Jurkat, Clone E6-1 (cell line): ENCODE measurements at places on chromosomes 6 and 20.

DNA sequence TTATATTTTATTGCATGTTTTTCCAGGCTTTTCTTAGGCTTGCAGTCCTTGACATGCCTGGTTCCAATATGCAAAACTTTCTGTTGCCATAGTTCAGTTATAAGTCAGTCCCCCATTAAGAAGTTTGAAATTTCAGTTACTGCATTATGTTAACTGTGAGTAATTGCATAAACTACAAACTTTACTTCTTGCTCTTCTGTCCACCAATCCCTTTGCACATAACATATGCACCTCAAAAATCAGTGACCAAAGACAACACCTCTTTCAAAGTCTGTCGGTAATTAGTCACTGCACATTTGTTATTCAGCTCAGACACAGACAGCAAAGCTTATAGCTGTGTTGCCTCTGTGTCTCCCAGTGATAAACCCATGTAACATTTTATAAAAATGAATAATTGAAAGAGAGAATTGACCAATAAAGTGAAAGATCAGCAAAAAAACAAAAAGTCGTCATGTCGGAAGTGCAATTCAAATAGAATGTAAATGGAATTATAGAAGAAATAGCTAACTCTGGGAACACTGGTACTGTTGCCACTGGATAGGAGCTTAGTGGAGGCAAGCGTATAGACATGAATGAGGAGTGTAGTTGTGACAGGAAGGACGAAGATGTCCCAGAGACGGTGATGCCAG, 50.3 kb upstream of the BTBD3 start:
- no peak for DNase-seq

DNA sequence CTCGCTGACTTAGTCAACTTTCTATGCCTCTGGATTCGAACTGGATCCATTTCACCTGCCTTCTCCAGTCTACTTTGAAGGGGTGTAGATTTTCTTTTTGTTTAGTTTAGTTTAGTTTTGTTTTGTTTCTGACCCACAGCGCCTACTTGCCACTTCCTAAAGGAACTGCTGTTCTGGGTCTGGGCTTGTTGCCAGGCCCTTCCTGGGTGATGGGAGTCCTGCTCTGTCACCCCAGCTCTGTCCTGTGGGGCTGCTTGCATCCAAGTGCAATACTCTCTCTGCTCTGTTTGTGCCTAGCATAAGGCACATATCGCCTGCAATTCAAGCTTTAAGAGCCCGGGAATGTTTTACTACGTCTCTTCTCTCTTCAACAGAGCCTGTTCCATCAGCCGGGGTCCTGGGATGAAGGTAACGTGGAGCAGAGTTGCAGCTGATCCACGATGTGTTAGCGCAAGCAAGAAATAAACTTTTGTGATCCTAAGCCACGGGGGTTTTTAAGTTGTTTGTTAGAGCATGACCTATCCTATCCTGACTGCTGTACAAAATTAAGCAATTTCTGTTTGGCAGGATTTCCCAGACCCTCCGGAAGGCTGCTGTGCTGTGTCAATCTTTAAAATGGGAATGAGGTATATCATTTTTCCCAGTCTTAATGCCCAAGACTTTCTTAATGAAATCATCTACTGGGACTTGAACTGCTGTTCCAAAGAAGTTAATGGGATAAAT, 30.9 kb upstream of the TAGAP start:
- DNase-seq, result no peak

- no peak for DNase-seq
Observed at GRCh38 chr6:79440598-79440997, 96.6 kb downstream of the LCA5 start.

GRCh38 chr6:40328986-40329545, 258.1 kb downstream of the LRFN2 start:
- DNase-seq, result no peak

GRCh38 chr6:33672808-33673207, 38.7 kb downstream of the UQCC2 start:
- no peak for DNase-seq

DNA sequence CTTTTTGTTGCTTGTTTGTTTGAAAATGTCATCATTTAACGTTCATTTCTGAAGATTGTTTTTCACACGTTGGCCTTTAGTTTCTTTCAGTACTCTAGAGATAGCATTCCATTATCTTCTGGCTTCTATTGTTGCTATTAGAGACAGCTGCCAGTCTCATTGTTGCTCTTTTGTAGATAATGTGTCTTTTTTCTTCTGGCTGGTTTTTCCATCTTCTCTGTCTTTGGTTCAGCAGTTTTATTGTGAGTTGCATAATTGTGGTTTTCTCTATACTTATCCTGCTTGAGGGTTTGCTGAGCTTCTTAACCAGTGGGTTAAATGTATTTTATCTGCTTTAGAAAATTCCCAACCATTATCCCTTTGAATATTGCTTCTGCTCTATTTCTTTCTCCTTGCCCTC, 23.2 kb upstream of the AIG1 start:
- no peak for DNase-seq

- no peak for DNase-seq
Observed at GRCh38 chr6:148044921-148045320, 297.7 kb upstream of the SASH1 start.

GRCh38 chr6:142612956-142613355, 311.1 kb downstream of the ADGRG6 start:
- DNase-seq, result no peak
